T47D (cell line): ENCODE measurements at places on chromosomes 3 and 15.

- no peak for DNase-seq
Measured at GRCh38 chr3:10609134-10609533, 103.7 kb upstream of the ATP2B2 start.

DNA sequence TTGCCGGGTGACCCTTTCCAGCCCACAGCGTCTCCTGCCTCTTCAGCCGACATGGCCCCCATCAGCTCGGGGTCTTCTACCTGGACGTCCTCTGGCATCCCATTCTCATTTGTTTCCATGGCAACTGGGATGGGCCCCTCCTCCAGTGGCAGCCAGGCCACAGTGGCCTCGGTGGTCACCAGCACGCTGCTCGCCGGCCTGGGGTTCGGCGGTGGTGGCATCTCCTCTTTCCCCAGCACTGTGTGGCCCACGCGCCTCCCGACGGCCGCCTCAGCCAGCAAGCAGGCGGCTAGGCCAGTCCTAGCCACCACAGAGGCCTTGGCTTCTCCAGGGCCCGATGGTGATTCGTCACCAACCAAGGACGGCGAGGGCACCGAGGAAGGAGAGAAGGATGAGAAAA is 170.2 kb downstream of the FEZF2 start:
- DNase-seq = no peak

GRCh38 chr15:88627463-88627862 is 6.3 kb downstream of the AEN start:
- DNase-seq = no peak

DNA sequence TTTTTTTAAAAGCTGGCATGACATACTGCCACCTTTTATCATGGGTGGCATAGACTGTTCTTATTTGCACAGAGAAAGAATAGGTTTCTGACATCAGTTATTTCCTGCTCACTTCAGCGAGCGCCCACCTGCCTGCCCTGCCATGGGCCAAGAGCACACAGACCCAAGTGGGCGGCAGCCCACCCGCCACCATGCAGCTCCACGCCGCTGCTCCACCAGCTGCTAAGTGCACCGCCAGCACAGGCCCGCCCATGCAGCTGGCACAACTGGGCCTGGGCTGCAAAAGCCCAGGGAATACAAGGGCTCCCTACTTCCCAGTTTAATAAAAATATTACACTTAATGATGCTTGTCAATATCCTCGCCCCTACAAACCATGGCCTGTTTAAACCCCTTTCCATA is 15.4 kb downstream of the ZNF148 start:
- no peak for DNase-seq

DNA sequence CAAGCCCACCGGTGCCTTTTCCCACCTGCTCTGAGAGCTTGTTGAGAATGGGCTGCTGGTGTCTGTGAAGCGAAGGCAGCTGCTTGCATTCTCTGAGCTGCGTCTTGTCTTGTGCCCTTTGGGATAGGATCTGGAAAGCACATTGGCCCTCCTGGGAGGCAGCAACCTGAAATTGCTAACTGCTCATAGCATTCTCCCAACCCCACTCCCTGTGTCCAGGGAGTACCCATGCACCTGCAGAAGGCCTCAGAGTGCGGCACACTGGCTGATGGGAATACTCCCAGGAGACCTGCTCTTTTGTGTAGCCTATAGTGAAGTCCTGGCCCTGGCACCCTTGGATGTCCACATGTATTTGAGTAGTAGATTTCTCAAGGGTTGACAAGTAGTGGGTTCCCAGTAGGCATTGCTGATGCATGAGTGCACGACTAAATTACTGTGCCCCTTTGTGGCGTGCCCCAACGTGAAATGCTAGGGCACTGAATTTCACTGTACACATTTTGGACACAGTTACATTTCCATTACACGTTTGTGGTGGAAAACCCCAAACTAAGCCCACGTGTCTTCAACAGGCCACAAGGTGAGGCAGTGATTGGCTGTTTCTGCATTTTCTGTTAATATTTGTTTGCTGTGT is 3.7 kb downstream of the EPHB1 start:
- no peak for DNase-seq

DNA sequence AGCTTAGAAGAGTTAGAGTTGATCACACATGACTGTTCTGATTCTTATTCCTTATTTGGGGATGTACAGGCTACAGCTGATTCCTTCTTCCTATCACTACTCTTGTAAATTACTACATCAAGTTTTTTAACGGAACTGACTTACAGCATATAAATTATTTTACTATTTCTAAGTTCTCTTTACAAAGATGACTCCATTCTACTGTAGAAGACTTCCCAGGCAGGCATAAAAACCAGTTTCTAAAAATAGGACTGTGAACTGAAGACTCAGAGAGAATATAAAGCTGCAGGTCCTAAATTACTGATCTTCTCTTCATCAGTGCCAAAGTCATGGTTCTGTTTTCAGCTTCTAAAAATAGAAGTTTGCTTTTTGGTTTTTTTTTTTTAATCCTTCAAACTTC is 38.9 kb downstream of the ANO10 start:
- no peak for DNase-seq

DNA sequence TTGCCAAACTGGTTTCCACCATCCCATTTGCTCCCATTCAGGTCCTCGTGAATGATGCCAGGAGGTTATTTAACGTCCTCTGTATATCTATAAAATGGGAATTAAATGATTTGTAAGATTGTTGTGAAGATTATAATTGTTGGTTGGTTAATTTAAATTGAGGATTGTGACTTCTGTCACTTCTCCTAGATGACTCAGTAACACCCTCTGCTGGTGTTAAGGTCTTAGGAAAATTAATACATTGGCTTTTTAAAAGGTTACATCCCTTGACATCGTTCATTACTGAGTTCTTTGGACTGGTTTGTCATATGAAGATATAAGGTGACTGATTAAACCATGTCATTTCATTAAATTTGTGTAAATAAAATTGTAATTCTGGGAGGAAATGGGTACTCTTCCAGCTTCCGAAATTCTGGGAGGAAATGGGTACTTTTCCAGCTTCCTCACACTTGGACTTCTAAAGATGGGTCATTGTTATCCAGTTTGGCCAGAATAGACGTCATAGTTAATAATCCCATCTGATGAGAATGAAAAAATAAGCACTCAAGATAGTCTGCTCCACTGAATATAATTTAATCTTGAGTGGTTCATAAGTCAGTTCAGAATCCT is 33.3 kb upstream of the PAQR5 start:
- DNase-seq = peak; percentile 62

- DNase-seq = no peak
Measured at GRCh38 chr3:98536456-98537017, 4.8 kb downstream of the GPR15 start.

DNA sequence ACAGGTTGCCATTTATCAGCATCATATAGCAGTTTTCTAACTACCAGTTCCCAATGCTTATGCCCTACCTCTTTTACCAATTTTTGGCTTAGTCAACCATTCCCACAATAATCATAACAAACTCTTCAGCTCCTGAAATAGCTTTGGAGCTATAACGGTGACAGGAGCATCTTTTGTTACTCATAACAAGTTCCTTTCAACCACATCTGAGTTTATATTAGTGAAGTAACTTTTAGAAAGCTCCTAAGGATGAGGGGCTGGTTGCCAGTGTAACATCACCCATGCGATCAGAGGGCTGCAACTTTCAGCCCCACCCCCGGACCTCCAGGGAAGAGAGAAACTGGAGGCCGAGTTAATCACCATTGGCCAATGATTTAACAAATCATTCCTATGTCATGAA is 495.3 kb upstream of the RASGRP1 start:
- DNase-seq = no peak

- no peak for DNase-seq
Measured at GRCh38 chr15:33150971-33151370, 43.5 kb downstream of the FMN1 start.

- no peak for DNase-seq
Measured at GRCh38 chr15:49986326-49986725, 132.7 kb downstream of the ATP8B4 start.

GRCh38 chr15:29143909-29144635 is 125.5 kb downstream of the NSMCE3 start:
- no peak for DNase-seq

- DNase-seq = no peak
Measured at GRCh38 chr3:119598410-119599098, 869 bp downstream of the PLA1A start.

DNA sequence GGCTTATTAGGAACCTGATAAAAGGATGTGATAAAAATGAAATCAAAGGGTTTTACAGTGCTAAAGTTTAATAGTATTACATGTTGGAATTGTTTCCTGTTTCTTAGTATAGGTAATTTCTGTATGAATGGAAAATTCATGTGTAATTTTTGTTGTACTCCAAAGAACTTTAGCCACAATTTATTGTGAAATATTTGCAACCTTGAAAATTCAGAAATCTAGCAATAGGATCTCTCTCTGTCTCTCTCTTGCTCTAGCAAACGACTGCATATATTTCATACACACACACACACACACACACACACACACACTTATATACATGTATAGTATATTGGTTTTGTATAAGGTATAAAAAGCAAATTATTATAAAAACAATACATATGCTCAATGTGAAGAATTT is 59.6 kb downstream of the PIAS1 start:
- DNase-seq = no peak

DNA sequence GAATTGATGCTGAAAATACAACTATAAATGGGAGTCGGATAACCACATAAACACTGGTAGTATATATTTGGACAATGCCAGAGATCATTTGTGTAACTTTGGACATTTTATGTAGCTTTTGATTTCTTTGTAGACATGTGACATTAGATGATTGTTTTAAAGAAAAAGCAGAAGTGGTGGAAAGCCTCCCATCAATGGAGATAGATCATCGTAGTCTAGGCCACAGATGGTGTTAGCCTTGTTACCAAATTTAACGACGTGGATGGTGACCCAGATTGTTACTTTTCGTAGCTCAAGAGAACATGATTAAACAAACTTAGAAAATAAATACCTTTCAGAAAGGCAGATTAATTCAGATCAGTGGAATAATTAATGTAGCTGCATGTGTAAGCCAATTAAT is 8.8 kb downstream of the CACNA1D start:
- DNase-seq = no peak

- DNase-seq = no peak
Measured at GRCh38 chr15:33369941-33370622, 59.3 kb downstream of the RYR3 start.
